Bone marrow (tissue), 2 donors: ENCODE measurements at places on chromosomes 6 and 20.

DNA sequence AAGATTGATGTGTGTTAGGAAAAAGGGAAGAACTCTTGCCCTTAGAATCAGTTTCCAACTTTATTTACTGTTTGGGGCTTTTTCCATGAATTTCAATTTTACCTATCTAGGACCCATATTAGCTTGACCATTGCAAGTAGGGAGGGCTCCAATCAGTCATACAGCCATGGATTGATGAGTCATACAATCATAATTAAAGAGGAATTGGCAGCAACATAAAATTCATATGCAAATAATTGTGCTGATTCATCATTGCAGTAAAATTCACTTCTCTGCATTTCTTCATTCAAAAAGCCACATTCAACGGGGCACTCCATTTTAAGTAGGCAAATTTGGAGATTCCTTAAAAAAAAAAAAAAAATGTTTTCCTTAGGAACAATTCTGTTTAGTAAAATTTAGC is 1016.4 kb downstream of the KIF16B start:
- DNase-seq: no peak

- DNase-seq: no peak
Observed at GRCh38 chr20:61499859-61500554, 247.9 kb downstream of the CDH4 start.

DNA sequence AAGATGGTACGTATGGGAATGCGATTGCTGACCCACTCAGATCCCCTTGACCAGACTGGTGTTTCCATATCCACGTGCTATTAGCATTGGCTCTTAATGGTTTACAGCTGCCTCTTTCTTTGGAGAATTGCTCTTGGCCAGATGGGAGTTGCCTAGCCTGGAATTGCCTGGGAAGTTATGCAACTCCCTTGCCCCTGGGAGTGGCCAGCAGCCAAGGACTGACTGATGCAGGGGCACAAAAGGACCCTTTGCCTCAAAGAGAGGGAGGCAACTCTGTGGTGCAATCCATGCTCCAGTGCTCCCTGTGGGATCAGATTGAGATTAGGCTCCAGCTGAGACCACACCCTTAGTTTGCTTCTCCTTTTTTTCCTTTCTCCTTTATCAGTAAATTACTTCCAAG is 203.5 kb upstream of the JAG1 start:
- DNase-seq: no peak

DNA sequence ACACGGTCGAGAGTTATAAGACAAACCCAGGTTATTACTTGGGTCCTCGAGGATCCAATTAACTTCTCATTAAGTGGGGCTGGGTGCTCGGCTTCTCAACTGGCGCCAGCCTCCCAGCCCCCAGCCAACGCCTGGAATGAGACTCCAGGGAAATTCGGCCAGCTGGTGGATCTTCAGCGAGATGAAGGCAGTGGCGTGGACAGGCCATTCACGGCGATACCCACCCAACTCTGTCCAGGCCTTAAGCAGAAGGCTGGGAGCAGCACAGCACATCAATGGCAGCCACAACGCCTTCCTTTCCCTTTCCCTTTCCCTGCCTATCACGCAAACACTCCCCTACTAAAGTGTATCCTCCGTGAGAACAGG is 868 bp downstream of the METTL24 start:
- no peak for DNase-seq

DNA sequence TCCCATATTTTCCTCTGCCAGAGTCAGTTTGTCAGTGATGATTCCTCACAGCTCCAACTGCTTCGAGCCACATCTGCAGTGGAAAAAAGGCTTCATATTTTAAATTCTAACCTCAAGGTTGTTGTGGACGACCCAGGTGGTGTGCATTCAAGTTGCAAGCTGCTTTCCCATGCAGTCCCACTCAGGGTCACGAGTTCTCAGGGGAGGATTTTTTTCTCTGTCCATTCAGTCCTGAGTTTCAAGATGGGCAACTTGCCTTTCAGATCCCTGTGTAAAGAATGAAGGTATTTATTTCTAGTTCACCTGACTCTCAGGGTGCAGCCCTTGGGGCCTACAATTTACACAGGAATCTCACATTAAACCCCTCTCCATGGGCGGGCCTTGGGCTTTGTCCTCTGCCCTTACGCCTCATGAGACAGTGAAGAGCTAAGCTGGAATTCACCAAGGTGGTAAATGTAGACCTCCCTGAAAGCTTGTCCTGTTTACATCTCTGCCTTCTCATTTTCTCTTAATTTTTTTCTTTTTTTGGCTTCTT is 65.9 kb downstream of the TPD52L1 start:
- DNase-seq: no peak

DNA sequence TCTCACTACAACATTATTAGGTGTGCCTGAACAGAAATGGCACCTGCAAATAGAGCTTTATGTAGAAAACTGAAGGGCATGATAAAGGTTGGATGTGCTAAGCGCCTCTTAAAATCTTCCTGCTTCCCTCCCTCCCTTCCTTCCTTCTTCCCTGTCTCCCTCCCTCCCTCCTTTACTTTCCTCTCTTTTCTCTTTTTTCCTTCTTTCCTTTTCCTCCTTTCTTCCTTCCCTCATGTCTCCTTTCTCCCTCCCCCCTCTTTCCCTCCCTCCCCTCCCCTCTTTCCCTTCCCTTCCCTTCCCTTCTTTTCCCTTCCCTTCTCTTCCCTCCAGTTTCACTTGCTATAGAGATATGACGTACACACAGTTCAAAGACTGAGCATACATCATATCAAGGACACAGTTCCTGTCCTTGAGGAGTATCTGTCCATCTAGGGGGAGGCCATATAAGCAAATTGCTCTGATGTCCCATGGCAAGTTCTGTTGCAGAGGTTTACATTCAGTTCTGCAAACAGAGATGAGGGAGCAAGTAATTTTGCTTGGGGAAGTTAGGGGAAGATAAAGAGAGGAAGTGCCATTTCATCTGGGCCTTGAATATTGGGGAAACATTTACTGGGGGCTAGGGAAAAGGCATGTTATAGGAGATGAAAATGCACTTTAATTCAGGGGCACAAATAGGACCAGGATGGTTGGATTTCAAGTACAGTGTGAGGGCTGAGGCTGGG is 79.0 kb upstream of the EEF1E1 start:
- DNase-seq: no peak

DNA sequence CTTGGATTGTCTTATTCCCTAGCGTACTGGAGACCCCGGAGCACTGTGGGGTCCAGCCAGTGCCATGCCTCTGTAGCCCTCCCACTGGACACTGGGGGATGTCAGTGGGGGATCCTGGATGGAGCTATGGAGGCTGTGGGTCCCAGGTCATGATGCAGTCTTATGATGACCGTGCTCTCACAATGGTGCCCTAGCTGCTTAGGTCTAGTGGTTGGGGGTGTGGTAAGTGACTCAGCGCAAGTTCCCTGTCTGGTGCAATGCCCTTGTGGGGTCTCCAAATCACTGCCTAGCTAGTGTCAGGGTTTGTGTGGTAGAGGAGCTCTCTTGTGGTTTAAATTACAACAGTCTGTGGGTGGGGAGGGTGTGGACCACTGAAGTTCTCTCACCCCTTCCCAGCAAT is 135.4 kb downstream of the CDC5L start:
- DNase-seq: no peak

DNA sequence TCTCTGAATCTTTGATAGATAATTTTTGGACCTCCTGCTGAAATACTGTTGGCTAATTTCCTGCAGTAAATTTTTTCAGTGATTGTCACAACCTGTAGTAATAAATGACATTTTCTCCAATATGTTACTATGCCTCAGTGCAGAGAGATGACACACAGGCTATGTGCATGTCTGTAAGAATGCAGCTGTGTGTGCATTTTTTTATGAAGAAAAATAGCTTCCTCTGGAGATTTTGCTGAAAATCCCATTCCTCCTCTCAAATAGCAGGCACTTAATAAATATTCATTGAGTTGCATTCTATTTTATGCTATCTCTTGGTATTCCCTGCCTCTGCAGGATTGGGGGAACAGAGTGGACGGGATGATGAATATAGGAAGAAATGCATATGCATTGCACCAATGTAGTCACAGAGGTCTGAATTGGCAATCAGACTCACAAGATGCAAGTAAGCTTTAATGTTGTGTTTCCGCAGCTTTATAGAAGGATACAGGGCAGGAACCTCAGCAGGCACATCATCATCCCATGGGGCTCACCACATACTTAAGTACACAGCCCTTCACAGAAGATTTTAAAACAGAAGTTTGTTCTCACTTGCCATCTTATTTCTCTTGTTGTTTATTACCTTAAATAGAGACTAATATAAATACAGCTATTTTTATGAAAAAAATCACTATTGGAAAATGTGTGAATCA is 474.7 kb downstream of the EPM2A start:
- DNase-seq: no peak

DNA sequence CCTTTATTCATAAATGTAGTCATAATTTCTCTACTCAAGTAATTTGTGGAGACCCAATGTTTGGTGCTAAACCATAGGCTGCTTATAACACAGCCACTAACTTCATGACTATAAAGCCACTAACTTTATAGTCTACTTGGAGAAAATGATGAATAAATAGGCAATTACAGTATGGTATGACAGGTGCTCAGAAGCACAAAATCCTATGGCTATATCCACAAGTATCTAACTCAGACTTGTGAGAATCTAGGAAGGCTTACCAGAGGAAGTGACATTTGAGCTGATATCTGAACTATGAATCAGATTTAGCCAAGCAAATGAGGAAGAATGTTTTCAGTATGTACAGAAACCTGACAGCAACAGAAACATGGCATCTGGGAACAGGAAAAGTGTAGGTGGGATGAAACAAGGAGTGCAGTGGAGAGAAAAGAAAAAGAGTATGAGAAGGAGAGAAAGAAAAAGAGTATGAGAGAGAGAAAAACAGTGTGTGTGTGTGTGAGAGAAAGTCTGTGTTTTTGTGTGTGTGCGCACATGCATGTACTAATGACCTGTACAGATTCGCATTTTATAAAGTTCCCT is 59.9 kb downstream of the REV3L start:
- DNase-seq: no peak

DNA sequence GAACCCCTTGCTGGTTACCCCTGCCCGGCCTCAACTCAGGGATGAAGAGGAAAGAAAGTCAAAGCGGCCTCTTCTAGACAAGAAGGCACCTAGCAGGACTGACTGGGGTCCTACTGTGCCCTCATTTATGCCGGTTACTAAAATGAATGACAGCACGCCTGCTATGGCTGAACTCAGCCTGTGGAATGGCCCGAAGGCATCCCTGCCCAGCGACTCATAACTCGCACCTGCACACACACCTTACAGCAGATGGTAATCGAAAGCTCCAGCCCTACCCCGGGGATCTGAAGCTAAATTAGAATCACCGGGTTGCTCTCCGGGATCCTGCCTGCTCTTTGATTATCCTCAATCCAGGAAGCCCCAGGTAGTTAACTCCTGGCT is 747 bp upstream of the TXNDC5 start:
- no peak for DNase-seq

DNA sequence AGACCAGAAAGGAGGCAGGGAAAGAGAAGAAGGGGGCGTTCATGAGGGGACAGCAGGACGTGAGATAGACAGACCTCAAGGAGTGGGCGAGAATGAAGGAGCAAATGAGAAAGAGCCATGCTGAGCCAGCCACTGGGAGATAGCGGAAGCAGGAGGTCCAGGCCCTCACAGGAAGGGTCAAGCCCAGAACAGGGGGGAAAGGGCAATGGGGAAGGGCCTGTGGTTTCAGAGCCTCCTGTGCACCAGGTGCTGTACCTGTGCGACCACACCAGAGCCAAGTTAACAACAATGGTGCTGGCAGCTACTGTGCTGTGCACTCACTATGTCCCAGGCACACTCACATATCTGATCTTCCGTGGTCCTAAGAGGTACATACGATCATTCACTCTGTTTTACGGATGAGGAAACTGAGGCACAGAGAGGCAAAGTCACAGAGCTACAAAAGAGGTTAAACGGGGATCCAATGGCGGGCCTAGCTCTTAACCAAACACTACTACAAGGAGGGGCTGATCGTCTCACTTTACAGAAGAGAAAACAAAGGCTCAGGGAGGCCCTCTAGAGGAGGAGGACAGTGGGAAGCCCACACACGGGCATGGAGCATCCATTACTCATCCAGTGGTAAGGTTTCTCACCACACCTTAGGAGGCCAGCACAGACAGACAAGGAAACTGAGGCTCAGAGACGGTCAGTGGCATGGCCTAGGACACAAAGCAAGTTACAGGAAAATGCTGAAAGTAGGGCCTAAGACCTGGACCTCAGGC is 129.1 kb downstream of the PREX1 start:
- DNase-seq: no peak

- peak; percentile 16 for DNase-seq
Observed at GRCh38 chr20:51400051-51400926, 142.2 kb downstream of the NFATC2 start.

DNA sequence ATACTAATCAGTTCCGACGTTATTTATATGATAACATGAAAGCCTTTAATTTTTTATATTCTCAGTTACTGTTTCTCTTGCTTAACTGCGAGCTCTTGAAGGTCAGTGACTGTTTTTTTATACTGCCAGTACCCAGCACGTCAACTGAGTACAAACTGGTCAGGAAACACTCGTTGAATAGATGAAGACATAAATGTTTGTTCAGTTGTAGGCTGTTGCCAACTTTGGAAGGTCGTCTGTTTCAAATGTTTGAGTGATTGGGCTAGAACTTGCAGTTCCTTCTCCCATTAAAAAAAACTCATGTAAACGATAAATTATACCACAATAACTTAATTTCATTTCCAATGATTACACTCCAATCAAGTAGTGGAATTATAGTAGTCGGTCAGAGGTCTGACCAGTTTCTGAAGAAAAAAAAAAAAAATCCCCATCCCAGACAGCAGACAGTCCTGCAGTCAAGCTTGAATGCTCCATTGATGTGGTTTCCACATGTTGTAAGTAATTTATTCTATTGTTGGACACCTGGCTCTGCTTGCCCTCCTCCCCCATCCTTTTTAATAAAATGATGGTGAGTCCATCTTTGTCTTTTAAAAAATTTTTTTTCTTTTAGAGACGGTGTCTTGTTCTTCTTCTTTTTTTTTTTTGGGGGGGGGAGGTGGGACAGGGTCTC is 81.1 kb downstream of the SASH1 start:
- no peak for DNase-seq

DNA sequence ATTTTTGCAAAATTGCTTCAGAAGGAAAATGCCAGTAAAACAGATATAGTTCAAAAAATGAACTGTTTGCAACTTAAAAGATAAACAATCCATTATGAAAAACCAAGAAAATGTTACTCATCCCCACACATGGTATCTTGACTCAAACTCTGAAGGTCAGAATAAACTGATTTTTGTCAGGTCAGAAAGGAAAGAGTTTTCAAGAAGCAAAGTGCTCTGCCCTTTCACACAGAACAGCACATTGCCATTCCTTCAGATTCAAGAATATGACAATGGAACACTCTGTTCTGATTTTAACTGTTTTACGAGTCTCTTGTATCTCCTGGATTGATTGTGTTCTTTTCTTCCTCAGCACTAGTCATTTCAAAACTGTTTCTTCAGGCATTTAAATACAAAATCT is 33.8 kb upstream of the NT5E start:
- DNase-seq: no peak

DNA sequence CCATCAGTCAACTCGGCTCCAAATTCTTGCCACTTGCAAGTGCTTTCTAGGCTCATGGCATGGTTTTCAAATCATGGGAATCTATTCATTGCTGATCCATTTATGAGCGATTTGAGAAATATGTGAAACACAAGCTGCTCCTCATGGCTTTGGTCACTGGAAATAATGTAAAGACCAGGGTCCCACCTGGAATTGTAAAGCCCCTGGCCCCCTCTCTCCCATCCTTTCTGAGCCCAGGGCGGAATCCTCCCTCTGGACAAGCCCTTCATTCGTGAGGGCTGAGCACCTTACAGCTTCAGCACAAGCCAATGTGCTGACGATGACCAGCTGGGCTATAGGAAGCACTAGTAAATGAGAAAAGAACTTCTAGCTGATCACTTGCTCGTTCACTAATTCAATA is 96.0 kb downstream of the RNASET2 start:
- DNase-seq: no peak
